ENCODE measurements at places on chromosomes 5 and 9.
A peak's percentile ranks its signal among the peaks of the same experiment; 100 is the strongest.

DNA sequence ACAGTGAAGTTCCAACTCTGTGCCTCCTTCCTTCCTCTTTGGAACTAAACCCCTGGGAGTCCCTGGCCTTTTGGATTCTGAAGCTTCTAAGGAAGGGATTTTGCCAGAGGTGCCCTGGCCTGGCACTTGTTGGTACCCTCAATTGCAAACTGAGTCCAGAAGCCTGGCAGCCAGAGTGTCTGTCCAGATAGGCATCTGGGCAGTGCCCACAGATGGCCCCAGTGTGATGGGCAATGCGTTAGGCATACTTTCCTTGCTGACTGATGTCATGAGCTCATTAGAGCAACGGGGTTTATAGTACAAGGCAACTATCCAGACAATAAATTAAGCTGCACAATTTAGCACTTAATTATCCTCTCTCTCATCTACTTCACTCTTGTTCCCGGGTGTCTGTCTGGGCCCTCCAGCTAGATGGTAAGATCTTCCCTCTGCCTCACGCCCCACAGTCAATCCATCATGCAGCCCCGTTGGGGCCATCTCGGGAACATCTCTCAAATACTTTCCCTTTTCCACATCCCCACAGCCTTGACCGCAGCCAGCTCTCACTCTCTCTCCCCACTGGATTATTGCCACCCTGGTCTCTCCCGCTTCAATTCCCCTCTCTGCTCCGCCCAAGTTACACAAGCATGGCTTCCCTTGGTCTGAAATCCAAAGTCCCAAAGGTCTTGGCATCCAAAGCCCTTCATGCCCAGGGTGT, 157.5 kb upstream of the SMIM23 start:
- peak; percentile 2 for DNase-seq

GRCh38 chr9:71004196-71004595, 117.2 kb downstream of the TRPM3 start:
- DNase-seq = peak; percentile 92

- DNase-seq = no peak
Measured at GRCh38 chr9:18910916-18911315, 122.1 kb downstream of the SAXO1 start.

- peak; percentile 82 for DNase-seq
Measured at GRCh38 chr5:57488215-57488955, 5.8 kb upstream of the ACTBL2 start.

DNA sequence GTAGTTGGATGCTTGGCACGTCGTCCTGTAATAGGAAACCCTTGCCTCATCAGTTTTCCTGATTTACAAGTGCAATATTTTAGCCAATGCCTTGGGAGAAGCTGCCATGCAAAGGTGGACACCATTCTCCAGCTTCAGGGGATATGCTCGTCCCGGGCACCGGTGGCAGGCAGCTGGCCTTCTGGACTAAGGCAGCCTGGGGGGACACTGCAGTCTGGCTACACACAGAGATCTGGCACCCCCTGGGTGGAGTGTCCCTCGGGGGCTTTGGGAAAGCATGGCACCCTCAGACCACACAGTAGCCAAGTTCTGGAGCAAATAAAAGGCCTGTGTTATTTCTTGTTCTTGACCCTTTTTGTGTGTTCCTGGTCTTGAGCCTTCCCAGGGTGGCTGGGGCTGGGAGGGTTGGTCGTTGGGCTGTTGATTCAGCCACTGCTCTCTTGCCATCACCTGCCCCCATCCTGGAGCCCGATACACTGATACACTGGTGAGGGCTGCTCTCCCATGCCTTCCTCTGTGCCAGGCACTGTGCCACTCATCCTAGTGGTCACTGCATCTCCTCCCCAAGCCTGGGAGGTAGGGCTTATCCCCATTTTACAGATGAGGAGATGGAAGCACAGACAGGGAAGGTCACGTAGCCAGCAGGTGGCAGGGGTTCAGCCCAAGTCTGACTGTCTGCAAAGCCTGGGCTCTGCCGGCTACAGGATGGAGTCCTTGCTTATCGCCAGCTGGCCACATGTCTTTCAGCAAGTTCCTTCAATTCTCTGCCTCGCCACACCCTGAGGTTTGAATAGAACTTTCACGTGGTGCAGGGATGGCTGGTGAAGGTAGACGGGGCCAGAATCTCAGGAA, 134.1 kb downstream of the RGS3 start:
- no peak for DNase-seq

DNA sequence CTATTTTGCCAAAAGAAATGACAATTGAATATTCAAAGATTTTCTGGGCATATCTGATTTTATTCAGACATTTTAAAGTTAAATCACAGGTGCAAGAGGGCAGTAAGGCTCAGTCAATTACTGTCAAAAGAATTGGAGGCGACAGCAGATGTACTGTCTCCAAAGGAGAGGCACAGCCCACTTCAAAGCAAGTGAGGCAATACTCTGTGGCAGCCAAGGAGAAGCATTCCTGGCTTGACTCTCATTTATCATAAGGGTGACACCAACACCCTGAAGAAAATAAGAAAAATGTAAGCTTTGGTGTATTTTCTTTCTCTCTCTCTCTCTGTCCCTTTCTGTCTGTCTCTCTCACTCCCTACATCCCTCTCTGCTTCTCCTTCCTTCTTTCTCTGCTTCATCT, 93.3 kb downstream of the SVEP1 start:
- DNase-seq = peak; percentile 22

- DNase-seq = no peak
Measured at GRCh38 chr5:135534609-135535419, 950 bp downstream of the NEUROG1 start.

DNA sequence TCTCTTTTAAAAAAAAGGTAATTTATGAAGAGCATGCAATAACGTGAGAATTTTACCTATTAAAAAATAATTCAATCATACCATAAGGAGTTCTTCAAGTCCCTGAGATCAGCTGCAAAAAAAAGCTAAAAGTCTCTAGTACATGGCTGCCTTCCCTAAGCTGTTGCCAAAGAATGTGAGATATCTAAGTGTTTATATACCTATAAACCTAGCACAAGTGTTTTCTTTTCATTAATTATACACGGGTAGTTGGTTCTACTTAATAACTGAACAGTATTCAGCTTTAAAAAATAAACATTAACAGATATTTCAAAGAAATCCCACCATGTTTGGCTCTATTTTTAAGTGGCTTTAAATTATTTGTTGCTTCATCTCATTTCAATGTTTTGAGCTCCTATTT, 25.9 kb downstream of the FNBP1 start:
- DNase-seq = no peak

DNA sequence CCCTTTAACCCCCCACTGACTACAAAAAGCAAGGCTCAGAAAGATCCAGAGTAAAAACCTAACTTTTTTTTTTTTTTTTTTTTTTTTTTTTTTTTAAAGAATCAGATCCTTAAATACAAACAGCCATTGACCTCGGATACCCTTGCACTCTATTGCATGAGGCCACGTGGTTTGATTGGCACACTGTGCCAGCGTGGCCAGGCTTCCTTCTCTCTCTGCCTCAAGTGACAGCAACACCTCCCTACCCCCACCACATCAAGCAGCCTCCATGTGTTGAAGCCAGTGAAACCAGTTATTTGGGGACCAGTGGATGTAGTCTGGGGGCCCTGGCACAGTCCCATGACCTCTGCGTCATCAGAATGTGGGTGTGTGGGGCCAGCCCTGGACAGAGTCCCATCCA, 71.4 kb downstream of the OTULIN start:
- no peak for DNase-seq

- no peak for DNase-seq
Measured at GRCh38 chr5:72221099-72221498, 98.9 kb downstream of the MRPS27 start.

DNA sequence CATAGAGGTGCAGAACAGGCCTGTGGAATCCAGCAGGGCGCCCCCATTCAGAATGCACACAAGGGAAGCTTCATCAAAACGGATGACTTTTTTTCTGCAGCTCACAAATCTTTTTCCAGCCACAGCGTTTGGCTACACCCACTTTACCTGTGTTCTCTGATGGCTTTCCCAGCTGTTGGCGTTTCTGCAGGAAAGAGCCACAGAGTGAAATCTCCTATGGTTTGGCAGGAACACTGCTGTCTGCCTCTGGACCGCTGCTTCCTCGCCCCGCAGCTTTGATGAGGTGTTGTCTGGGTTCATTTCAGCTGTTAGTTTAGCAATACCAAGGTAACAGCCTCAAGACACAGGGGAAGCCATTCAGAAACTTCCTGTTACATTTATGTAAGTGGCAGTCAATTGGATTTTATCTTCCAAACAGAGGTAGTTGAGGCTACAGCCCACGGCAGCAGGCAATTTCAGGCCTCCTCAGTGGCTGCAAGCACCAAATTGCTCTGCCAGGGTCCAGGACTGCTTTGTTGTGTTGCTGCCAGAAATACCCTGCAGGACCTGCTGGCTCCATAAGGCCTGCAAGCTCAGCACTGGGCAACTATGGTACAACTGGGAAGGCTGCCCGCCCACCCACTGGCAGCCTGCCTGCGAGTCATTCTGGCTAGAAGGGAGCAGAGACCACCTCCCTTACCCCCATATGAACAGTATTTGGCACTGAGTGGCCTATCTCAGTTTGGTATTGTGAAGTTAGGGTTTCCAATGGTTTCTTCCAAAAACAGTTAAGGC, 96.7 kb downstream of the MVB12B start:
- no peak for DNase-seq

- DNase-seq = peak; percentile 65
Measured at GRCh38 chr5:93789173-93790067, 48.0 kb upstream of the POU5F2 start.

DNA sequence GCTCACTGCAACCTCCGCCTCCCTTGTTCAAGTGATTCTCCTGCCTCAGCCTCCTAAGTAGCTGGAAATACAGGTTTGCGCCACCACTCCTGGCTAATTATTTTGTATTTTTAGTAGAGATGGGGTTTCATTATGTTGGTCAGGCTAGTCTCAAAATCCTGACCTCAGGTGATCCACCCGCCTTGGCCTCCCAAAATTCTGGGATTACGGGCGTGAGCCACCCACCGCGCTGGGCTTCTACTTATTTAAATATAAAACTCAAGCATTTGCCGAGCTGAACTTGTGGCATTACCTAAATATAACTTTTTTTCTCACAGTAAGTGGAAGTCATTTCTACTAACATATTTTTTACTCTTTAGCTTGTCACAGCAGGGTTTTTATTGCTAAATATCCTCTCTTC, 1356.3 kb upstream of the ACO1 start:
- DNase-seq = no peak

DNA sequence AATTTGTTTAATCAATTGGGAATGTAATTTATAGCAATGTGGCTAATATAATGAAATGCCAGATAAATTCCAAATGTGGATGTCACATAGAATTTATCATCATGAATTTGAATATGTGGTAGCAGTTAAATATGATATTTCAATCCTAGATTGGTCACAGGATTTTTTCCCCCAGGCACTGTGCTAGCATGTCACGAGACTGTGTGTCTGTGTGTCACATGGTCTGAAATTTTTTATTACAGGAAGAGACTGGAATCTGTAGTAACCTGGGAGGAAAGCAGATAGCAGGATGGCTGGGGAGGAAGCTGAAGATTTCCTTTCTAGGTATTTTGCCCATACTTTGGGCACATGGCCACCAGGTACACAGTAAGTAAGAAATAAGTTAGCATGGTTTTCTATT, 35.4 kb upstream of the MSH3 start:
- no peak for DNase-seq

DNA sequence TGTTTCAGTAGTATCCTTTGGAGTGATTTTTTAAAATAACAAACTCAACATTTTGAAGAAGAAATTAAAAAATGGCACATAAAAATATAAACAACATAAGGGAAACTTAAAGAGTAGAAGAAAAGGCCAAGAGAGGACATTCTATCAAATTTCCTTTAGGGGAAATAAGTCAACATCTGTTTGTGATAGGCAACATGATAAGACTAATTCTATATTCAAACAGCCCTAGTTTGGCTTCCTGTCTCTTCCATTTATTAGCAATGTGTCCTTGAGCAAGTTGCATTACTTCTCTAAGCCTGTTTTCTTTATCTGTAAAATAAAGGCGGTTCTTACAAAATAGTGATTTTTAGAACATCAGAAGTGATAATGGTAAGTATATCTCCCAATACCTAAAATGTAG, 24.7 kb downstream of the TYRP1 start:
- no peak for DNase-seq

GRCh38 chr5:150596313-150596712, 44.1 kb upstream of the SYNPO start:
- no peak for DNase-seq

- no peak for DNase-seq
Measured at GRCh38 chr5:45281081-45281480, 415.1 kb downstream of the HCN1 start.

- DNase-seq = no peak
Measured at GRCh38 chr9:99405359-99405758, 183.3 kb downstream of the SEC61B start.

DNA sequence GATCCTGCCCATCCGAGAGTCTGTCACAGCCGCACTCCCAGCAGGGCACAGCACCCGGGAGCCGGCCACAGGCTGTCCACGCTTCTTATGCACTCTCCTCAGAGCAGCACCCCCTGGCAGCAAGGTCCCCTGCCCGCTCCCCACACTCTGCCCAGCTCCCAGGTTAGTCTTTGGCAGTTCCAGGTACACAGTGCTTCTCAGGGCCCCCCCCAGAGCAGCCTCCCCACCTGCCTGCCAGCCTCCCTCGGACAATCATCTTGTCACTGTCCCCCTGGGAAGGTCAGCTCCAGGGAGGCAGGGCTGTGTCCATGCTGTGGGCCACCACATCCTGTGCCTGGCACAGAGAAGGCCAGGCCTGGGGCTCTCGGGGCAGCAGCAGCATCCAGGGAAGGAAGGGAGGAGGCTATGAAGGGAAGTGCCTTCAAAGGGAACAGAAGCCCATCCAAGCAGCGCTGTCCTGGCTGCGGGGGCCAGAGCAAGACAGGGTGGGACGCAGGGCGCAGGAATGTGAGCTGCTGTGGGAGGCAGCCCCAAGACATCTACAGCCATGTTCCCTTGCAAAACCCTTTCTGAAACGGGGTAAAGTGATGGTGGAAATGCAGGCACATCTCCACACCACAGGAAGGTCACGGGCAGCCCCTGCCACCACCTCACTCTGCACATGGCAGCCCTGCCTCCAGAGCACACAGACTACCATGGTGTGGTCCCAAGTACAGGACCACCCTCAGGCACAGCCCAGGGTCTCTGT, 68.6 kb upstream of the ADAMTS2 start:
- DNase-seq = no peak

DNA sequence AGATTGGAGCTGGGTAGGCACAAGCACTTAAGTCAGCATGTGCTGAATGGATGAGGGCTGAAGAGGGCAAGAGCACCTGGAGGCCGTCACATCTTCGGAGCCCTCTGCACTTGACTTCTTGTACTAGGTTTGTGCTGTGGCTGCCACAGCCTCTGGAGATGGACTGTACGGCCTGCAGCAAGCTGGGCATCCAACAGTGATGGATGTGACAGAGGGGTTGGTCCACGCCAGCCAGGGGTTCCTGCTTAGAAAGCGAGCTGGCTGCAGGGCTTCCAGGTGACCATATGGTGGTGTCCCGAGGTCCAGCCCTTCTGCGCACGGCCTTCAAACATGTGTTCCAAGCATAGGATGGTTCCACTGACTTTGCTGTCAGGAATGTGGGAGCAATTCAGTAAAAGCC, 65.1 kb upstream of the PHYKPL start:
- no peak for DNase-seq

- no peak for DNase-seq
Measured at GRCh38 chr5:145141534-145141933, 693.6 kb downstream of the PRELID2 start.

- no peak for DNase-seq
Measured at GRCh38 chr9:101442318-101442717, 6.7 kb upstream of the ALDOB start.

Measured in amniotic epithelial cell (primary cell).